ENCODE measurements at places on chromosomes 16 and 17. TPM values are rescaled to one million over a fixed set of nuclear protein-coding genes. Genes with fewer than 3 reads are reported as not detected.

TEDC2 gene
- total RNA-seq: 0.34 TPM

OR4D2 gene
- not detected for total RNA-seq

TMEM238L gene
- not detected for total RNA-seq

GPR179 gene
- not detected for total RNA-seq

KRTAP17-1 gene
- not detected for total RNA-seq

CES5A gene
- not detected for total RNA-seq

KRTAP4-3 gene
- not detected for total RNA-seq

TMEM220 gene
- 3.3 TPM for total RNA-seq

CCL8 gene
- not detected for total RNA-seq

KRT12 gene
- not detected for total RNA-seq

RAP1GAP2 gene
- 3.5 TPM for total RNA-seq

CBFA2T3 gene
- not detected for total RNA-seq

P2RX5 gene
- total RNA-seq: 0.43 TPM

DNASE1L2 gene
- 1.1 TPM for total RNA-seq
